ENCODE measurements at places on chromosomes 11 and 22. TPM values are rescaled to one million over a fixed set of nuclear protein-coding genes. Genes with fewer than 3 reads are reported as not detected.

DNA sequence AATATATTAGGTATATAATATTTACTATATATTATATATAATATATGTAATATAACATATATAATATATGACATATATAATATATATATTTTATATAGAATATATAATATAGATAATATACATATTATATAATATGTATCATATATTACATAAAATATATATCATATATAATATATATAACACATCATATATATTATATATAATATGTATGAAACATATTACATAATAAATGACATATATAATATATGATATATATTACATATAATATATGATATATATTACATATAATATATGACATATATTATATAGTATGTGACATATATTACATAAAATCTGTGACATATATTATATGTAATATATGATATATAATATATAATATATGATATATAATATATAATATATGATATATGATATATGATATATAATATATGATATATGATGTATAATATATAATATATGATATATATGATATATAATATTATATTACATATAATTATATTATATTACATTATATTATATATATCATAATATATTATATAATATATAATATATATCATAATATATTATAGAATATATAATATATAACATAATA is 119.5 kb upstream of the RIMBP3 start:
- no peak for DNase-seq

Gene OR52I1
- not detected for total RNA-seq

Gene GGTLC2
- not detected for total RNA-seq

- DNase-seq: peak; percentile 58
These were observed 6.0 kb downstream of the P2RX6 start for GRCh38 chr22:21020802-21021429.

- no peak for DNase-seq
These were observed 70.8 kb downstream of the WNT11 start for GRCh38 chr11:76135491-76135890.

DNA sequence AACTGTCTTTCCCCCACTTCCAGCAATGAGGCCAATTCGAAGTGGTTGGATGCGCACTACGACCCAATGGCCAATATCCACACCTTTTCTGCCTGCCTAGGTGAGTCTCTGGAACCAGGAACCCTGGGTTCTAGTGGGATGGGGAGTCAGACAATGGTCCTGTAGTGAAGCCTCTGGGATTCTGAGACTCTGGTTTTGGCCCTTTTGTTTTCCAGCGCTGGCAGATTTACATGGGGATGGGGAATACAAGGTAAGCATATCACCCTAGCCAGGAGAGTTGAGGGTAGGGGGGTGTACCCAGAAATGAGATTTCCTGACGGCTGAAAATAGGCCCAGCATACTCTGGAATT is 530 bp downstream of the BBS1 start:
- DNase-seq: no peak

GRCh38 chr11:119195680-119196079 is 10.4 kb downstream of the NHERF4 start:
- no peak for DNase-seq

Gene SCGB2A2
- total RNA-seq: not detected

Gene TMEM45B
- total RNA-seq: 0.18 TPM

GRCh38 chr11:65448074-65448417 is 25.4 kb downstream of the NEAT1 start:
- no peak for DNase-seq

- no peak for DNase-seq
These were observed 48.5 kb upstream of the PRODH start for GRCh38 chr22:18984564-18984963.

Gene ARSA
- 68.2 TPM for total RNA-seq

DNA sequence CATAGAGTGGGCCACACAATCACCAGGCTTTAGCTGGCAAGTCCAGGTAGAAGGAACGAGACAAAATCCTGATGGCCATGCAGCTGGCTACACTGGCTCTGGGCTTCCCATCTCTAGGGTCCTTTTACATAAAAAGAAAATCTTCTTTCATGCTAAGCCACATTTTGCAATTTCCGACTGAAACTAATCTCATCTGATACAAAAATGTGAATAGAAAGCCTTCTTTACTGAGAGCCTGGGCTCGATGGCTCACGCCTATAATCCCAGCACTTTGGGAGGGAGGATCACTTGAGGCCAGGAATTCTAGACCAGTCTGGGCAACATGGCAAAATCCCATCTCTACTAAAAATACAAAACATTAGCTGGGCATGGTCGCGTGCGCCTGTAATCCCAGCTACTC is 67.2 kb downstream of the MICAL3 start:
- DNase-seq: no peak

Gene KDM4D
- total RNA-seq: 1.4 TPM

Gene FOSL1
- 2.7 TPM for total RNA-seq

GRCh38 chr11:1839204-1839923 is 583 bp downstream of the TNNI2 start:
- DNase-seq: no peak

Gene FGF3
- not detected for total RNA-seq

Gene TRPC6
- not detected for total RNA-seq

- no peak for DNase-seq
These were observed 44.4 kb downstream of the BRSK2 start for GRCh38 chr11:1433977-1434640.

DNA sequence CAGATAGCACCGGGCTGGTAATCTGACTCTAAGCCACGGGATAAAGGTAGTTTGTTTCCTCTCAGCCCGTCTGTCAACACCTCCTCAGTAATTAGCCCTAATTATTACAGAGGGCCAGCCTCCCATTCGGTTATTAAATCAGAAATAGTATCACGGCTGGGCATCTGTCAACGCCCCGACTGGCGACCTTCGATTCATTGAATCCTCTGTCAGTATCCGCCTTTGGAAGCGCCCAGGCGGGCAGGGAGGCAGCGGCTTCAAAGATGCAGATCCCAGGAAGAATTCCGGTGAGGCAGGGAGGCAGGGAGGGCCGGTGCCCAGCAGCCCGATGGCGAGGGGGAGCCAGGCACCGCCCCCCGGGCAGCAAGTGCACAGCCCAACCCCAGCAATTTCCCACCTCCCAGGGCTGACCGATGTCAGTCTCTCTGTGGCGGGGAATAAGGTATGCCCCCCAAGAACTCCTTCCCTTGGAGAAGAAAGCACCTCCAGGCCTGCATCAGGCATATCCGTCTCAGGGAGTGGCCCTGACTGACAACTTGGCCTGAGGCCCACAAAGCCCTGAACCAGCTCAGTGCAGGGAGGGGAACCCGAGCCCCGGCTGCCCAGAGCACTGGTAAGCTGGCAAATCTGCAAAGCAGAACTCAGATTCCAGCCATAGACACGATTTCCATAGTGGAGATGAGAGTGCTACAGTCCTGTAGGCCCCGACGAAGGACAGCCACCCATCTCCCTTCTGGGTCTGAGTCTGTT is 11.4 kb downstream of the GNB1L start:
- DNase-seq: no peak

Gene OR10D3
- total RNA-seq: not detected

DNA sequence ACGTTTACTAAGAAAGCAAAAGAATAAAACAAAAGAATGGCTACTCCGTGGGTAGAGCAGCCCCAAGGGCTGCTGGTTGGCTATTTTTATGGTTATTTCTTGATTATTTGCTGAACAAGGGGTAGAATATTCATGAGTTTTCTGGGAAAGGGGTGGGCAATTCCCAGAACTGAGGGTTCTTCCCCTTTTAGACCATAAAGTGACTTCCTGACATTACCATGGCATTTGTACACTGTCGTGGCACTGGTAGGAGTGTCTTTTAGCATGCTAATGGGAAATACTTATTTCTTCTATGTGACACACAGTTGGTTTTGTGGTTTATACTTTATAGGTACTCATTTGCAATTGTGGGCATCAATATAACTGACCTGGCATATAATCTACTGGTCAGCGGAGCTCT is 56.3 kb downstream of the SLN start:
- DNase-seq: no peak

DNA sequence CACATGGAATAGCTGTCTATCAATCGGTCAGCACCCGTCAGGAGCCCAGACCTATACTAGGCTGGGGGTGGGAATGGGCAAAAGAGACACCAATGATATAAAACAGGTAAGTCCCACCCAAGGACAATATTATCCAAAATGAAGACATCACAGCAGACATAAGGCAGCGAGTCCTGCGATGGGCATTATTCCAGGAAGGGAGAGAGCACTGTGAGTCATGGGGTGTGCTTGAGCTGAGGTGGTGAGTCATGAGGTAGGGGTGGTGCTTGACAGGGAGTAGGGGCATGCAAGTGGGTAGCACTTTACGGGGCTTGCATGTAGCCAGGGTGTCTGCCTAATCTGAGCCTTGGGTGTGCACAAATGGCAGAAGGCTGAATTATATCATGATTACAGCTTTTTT is 605.0 kb upstream of the CADM1 start:
- no peak for DNase-seq

DNA sequence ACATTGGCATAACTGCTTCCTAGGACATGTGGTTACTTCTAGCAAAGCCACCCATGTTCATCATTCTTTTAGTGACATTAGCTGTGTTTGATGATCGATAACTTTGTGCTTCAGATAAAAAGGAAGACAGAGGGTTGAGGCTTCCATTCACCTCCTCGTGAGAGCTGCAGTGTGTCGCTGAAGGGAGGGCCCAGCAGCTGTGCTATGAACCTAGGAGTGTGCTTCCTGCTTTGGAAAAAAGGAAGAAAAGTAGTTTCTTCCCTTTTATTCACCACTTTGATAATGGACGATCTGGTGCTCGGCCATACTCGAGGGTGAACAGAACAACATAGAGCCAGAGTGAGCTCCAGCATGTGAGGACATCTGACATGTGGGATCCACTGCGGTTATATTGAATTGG is 6.1 kb upstream of the RFPL2 start:
- no peak for DNase-seq

GRCh38 chr11:73151416-73151815 is 9.3 kb upstream of the FCHSD2 start:
- DNase-seq: no peak

DNA sequence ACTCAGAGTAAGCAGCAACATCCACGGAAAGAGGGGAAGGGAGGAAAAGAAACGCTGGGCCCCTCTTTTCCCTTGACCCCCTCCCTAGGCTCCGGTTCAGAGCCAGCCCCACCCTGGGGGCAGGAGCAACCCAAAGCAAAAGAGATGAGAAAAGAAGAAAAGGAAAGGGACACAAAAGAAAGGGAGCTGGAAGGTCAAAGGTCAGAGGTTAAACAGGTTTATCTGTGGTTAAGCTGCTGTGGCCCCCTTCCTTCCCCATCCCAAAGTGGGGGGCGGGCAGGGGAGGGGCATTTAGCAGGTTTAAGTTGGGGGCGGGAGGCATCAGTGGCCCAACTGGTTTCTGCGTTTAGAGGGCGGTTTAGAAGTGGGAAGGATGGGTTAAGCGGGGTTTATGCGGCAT is 35.6 kb downstream of the SLC22A12 start:
- no peak for DNase-seq

DNA sequence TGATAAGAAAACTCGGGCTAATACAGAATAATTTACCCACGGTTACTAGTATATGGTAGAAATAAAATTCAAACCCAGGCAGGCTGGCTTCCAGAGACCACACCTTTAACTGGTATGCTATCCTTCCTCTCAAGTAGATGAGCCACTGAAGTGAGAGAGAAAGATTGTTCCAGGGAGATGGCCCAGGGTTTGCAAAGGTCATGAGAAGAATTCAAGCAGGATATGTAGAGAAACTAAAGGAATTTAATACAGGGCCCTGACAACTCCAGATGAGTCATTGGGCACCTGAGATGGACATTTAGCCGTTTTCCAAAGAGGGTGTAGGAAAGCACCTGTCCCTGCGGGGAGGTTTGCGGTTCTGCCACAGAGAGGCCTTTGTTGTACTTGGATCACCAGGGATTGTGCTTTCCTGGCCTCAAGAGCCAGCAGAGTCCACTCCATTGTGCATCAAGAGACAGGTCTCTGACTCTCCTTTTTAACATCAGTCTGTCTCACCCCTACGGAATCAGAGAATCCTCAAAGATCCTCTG is 152.7 kb upstream of the BLID start:
- DNase-seq: no peak

Gene PKDREJ
- total RNA-seq: not detected

DNA sequence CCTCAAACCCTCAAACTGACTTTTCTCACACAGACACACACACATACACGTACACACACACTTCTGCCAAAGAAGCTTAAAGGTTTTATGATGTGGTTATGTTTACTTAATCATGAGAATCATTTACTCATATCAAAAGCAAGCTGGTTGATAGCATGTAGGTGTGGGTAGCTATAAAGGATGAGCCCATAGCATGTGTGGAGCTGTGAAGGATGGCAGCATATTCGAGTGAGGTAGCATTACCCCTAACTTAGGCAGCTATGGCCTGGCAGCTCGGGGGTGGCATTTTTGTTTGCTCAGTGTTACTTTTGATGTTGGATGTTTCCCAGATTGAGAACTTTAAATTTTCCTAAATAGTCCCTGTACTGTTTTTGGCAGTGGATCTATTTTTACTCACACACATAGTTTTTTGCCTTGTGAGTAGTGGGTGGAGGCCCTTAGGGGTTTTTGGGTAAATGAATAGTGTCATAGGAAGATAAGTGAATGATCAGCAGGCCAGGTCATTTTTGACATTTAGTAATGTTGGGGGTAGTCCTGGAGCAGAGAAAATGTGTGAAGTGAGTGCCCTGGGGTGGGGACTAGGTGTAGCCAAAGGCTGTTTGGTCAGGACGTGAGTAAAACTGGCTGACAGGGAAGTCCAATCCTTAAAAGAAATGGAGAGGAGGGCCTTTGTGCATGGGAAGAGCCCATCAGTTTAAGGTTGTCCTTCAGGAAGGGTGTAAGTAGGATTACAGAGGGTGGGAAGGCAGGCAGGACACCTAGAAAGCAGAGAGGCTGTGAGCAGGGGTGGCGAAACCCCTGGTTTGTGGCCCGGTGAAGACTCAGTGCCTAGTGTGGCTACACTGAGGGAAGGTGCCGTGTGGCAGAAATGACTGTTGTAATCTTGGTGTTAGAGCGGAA is 7.1 kb downstream of the YWHAH start:
- peak; percentile 56 for DNase-seq

Gene CARNS1
- total RNA-seq: 1.3 TPM

Gene RTN4RL2
- not detected for total RNA-seq

DNA sequence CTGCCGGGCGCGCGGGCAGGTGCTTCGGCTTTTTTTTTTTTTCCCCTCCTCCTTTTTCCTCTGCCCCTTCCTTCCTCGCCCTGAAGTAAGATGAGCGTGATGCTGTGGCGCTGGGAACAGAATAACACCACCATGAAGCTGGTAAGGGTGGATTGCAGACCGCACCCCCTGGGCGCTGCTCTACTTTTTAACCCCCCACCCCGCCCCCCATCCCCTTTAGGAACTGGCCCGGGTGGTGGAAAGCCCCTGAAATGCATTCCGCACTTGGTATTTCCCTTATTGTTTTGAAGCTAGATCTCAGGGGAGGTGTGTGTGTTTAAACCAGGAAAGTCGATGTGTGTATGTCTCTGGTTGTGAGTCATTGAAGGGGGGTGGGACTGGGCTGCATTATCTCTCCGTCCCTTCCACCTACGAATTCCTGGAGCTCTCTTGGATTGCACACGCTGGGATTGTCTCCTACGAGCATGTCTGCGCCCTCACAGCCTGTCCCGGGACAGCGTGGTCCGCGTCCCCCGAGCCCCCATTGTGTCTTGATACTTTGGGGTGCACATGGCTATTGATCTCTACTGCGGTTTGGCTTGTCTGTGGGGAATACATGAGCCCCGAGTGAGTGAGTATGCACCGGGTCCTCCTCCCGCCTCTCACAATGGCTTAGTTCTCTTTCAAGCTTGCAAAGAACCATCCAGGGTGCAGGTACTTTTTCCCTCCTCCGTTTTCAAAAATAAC is 64.9 kb downstream of the NAV2 start:
- DNase-seq: no peak

GRCh38 chr11:113137713-113138529 is 176.5 kb upstream of the TTC12 start:
- DNase-seq: no peak

Gene OR56A1
- not detected for total RNA-seq
